Body of pancreas (tissue), 4 donors: ENCODE measurements at places on chromosomes 7 and 10. TPM values are rescaled to one million over a fixed set of nuclear protein-coding genes. Genes with fewer than 3 reads are reported as not detected.

DNA sequence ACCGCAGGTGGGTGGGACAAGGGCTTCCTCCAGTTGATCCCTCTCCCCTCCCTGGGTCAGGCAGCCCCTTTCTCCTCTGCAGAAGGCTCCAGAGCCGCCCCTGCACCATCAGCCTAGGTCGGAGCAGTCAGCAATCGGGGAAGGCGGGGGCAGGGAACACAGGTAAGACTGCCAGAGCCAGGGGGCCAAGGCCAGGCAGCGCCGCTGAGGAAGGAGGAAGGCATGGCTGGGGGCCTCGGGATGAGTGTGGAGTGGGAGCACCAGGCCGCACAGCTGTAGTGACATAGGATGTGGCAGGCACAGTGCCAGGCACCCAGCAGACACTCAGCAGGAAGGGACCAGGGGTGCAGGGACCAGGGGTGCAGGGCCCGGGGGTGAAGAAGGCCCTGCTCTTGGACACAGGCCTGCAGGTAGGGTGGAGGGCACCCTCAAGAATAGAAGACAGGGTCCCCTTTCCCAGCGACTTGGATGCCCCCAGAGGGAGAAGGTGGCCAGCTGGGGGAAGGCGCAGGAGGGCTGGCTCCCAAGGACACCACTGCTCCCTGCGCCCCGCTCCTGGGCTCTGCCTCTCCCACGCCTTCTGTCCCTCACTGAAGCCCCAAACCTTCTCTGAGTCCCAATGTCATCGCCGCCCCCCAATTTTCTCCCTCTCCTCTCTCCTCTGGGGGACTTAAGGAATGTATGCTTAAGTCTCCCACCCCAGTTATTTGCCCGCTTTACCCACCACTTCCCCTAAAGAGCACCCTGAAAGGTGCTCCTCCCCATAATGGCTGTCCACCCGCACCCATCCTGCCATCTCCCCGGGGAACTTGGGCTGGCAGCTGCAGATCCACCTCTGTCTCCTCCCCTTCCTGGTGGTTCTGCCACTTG lies 38.5 kb downstream of the CAMK2B start:
- peak; percentile 7 for DNase-seq
- H3K36me3 ChIP-seq, result no peaks in the 10 kb centered on the region
- no peaks in the 10 kb centered on the region for H3K27me3 ChIP-seq
- H3K27ac ChIP-seq, result no peak overlapping the region
- no peaks in the 10 kb centered on the region for H3K4me1 ChIP-seq
- no peak overlapping the region for H3K4me3 ChIP-seq

GRCh38 chr7:2913760-2914387 lies 69.8 kb upstream of the GNA12 start:
- H3K4me1 ChIP-seq, result no peaks in the 10 kb centered on the region
- no peak overlapping the region for H3K27ac ChIP-seq
- no peaks in the 10 kb centered on the region for H3K36me3 ChIP-seq
- no peak overlapping the region for H3K4me3 ChIP-seq

GRCh38 chr7:70735313-70735712 lies 396.6 kb upstream of the GALNT17 start:
- H3K4me3 ChIP-seq, result no peak overlapping the region
- H3K27me3 ChIP-seq, result no peaks in the 10 kb centered on the region
- H3K4me1 ChIP-seq, result peaks cover 7% of the 10 kb centered on the region
- H3K36me3 ChIP-seq, result no peaks in the 10 kb centered on the region
- DNase-seq, result no peak
- no peak overlapping the region for H3K27ac ChIP-seq

DNA sequence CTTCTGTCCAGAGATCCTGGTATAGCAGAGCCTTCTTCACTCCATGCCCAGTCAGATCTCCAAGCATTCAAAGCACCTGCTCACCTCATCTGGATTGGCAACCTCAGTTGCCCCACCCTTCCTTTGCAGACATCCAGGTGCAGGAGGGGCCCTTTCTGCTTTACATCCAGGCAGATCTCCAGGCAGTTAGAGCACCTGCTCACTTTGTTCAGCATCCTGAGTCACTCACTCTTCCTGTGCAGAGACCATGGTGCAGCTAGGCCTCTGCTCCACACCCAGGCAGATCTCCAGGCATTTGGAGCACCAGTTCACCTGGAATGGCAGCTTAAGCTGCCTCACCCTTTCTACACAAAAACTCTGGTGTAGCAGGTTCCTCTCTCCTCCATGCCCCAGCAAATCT lies 153.1 kb downstream of the CDK14 start:
- no peaks in the 10 kb centered on the region for H3K27me3 ChIP-seq
- no peaks in the 10 kb centered on the region for H3K36me3 ChIP-seq
- H3K27ac ChIP-seq, result no peak overlapping the region
- peaks cover 11% of the 10 kb centered on the region for H3K4me1 ChIP-seq

DNA sequence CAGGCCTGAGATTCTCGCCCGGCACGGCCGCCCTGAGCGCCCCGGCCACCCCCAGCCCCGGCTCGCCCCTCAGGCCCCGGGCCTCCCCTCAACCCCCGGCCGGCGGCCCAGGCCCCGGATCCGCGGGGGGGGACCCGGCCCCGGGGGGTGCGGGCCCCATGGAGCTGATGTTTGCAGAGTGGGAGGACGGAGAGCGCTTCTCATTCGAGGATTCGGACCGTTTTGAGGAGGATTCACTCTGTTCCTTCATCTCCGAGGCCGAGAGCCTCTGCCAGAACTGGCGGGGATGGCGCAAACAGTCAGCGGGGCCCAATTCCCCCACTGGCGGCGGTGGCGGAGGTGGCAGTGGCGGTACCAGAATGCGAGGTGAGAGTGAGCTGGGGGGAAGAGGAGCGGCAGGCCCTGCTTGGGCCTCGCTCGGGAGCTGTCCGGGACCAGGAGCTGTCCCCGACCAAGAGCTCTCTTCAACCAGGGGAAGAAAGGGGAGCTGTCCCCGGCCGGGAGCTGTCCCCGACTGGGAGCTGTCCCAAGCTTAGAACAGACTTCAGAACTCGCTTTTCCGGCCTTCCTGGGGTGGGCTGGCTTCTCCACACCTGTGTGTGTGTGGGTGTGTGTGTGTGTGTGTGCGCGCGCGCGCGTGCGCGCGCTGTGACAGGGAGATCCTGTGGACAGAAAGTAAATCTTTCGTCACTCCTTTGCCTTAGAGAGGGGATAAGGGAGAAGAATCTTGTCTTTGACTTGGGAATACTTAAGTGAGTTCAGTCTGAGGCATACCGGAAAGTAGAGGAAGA lies 510 bp downstream of the ZSWIM8 start:
- peak overlapping the region; percentile 88 for H3K27ac ChIP-seq
- peaks cover 49% of the 10 kb centered on the region for H3K4me1 ChIP-seq
- H3K4me3 ChIP-seq, result peak overlapping the region; percentile 90
- peak; percentile 58 for DNase-seq
- no peaks in the 10 kb centered on the region for H3K27me3 ChIP-seq
- peaks cover 15% of the 10 kb centered on the region for H3K36me3 ChIP-seq

DNA sequence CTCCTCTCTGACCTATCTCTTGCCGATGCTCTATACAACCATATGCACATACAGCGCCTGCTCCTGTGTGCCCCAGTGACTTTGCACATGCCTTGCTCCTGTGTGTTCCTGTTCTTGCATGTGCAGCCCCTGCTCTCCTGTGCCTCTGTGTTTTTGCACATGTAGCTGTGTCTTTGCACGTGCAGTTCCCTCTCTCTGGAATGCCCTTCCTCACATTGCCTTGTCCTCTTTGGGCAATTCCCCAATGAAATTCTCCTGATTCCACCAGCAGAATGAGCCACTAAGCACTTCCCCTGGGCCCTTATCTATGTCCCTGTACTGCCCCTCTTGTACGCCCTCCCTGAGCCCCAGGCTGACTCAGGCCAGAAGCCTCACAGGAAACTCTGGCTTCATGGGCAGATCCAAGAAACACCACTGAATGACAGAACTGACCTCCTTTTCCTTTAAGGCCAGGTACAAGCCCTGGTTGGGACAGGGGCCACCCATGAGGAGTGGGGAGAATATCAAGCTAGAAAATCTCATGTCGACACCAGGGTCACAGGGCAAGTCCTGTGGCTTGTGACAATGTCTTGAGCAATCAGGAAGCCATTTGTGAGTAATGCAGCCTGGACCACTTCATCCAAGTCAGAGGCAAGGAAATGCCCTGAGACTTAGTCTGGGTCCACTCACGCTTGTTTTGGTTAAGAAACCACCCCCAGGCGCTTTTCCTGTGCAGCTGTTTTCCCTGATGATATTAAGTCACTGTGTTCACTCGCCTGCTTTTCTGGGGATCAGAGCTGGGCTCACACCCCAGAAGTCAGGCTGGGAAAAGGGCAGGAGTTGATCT lies 1.9 kb upstream of the ARHGAP22 start:
- H3K27ac ChIP-seq, result no peak overlapping the region
- no peak overlapping the region for H3K4me3 ChIP-seq
- DNase-seq, result peak; percentile 16
- H3K36me3 ChIP-seq, result no peaks in the 10 kb centered on the region

GRCh38 chr7:28002638-28003037 lies 178.0 kb downstream of the JAZF1 start:
- H3K27me3 ChIP-seq, result no peaks in the 10 kb centered on the region
- H3K4me3 ChIP-seq, result no peak overlapping the region
- DNase-seq, result no peak
- no peaks in the 10 kb centered on the region for H3K36me3 ChIP-seq
- no peak overlapping the region for H3K27ac ChIP-seq
- no peaks in the 10 kb centered on the region for H3K4me1 ChIP-seq

TCERG1L gene
- 4.0 TPM for total RNA-seq

DNA sequence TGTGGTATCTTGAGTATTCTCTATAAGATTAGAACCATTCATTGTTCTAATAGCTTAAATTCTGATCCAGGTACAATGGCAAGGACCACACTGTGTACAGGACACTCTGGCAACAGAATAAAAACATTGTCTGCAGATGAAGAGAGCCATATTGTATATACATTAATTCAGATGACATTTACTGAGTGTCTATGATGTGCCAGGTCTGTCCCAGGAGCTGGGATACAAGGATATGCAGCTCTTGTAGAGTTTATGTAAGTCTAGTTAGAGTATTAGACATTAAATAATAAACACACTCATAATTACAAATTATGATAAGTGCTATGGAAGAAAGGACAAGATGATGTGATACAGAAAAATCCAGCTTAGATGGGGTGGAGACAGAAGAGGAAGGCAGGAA lies 184.1 kb downstream of the HIBADH start:
- no peaks in the 10 kb centered on the region for H3K36me3 ChIP-seq
- no peaks in the 10 kb centered on the region for H3K27me3 ChIP-seq
- no peak overlapping the region for H3K27ac ChIP-seq
- no peaks in the 10 kb centered on the region for H3K4me1 ChIP-seq
- H3K4me3 ChIP-seq, result no peak overlapping the region

DNA sequence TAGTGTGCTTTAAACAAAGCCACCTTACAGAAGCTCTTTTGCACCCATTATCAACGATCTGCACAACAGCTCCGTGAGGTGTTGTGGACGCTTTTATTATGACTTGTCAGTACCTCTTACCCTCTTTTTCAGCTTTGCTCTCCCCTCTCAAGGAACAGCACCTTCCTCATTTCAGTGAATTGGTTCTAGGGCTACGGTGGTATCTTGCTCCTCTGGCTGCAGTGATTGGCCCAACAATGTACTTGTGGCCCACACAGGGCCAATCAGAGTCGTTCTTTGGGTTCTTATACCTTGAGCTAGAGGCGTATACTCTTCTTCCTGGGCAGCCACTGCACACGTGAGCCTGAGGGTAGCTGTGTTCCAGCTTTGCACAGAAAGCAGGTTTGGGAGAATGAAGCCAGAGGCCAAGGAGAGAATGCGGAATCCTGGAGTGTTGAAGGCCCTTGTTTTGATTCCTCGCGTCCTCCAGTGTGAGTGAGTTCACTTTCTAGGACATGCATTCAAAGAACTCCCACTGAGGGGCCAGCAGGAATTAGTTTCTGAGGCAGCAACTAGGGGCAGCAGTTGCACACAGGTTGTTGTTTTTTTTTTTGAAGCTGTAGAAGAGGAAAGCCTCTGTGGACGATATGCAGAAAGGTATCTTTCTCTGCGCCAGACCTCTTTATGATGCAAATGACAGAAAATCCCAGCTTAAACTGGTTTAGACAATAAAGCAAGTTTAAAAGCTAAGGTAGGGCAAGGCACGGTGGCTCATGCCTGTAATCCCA lies 49.8 kb upstream of the PDZD8 start:
- no peaks in the 10 kb centered on the region for H3K4me1 ChIP-seq
- H3K27me3 ChIP-seq, result no peaks in the 10 kb centered on the region
- H3K27ac ChIP-seq, result no peak overlapping the region
- no peak overlapping the region for H3K4me3 ChIP-seq

DNA sequence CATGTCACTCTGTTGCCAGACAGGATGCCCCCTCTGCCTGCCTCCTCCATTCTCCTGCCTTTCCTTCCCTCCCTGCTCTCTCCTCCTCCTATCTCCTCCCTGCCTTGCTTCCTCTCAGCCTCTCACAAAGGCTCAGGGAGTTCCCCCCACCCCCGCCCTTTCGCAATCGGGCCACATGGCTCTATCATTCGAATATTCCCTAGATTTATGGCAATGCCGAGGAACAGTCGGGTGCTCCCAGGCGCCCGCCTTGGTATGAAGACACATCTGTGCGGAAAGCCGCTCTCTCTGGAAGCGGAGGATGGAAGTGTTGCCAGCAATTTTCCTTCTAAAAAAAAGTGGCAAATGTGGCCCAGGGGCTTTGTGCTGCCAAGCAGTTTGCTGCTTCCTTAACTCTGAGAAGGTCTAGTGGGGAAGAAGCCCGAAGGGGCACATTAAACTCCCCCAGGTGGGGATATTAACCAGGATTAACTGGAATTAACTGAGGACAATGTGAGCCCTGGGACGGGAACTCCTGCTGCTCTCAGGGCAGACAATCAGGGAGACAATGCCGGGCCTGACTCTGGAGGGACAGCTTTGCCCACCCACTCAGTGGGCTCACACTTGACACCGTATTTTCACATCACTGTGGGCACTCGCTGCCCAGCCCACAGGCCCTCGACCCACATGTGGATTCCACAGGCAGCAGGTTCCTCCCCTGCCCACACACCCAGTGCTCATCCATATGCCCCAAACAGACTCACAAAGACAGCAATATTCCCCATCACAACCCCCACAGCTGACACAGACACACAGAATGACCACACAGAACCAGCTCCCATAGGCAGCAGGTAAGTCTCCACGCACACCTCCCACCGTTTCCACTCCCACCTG lies 88.4 kb upstream of the SMNDC1 start:
- H3K4me1 ChIP-seq, result peaks cover 28% of the 10 kb centered on the region
- DNase-seq, result peak; percentile 34
- H3K4me3 ChIP-seq, result no peak overlapping the region
- H3K27ac ChIP-seq, result no peak overlapping the region
- H3K27me3 ChIP-seq, result no peaks in the 10 kb centered on the region

- H3K27ac ChIP-seq, result no peak overlapping the region
- no peak for DNase-seq
- H3K4me3 ChIP-seq, result no peak overlapping the region
Observed at GRCh38 chr7:120412139-120413050, 139.4 kb downstream of the KCND2 start.
